ENCODE measurements at places on chromosomes 4 and X. TPM values are rescaled to one million over a fixed set of nuclear protein-coding genes. Genes with fewer than 3 reads are reported as not detected.
A peak's percentile ranks its signal among the peaks of the same experiment; 100 is the strongest.

GRCh38 chr4:39840027-39840426 is 137.7 kb downstream of the PDS5A start:
- no peak for DNase-seq

DNA sequence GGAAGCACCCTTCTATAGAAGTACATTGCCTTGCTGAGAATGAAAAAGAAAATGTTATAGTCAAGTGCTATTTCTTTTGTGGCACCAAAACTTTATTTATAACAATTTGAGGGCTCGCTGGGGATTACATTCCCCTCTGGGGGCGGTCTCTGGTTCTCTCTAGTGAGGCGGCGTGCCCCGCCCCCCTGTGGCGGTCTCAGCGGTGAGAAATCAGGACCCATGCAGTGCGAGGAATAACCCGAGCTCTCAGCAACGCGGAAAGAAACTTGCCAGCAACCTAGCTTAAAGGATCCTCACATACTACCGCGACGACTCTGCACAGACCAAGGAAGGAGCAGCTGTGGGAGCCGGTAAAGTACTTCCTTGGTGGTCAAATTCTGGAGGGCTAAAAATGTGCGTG is 83.4 kb upstream of the SHISA3 start:
- no peak for DNase-seq

- no peak for DNase-seq
Measured at GRCh38 chrX:103941201-103941975, 21.0 kb upstream of the TMSB15B start.

DNA sequence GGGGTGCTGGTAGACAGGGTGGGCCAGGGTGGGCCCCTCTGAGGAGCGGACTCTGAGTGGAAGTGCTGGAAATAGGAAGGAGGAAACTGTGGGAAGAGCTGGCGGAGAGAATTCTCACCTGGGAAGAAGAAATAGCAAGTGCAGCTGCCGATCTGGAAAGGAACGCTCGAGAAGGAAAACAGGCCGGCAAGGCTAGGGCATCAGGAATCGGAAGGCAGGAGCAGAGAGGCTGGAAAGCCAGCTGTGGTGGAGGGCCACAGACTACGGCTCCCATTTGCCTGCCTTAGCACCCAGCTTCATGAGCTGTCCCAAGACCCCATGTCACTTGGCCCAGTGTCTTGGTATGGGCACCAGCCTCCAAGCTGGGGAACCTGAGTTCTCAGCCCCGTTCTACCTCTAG is 37.3 kb downstream of the DCTD start:
- no peak for DNase-seq

GRCh38 chr4:158094413-158095134 is 78.3 kb downstream of the GASK1B start:
- no peak for DNase-seq

DNA sequence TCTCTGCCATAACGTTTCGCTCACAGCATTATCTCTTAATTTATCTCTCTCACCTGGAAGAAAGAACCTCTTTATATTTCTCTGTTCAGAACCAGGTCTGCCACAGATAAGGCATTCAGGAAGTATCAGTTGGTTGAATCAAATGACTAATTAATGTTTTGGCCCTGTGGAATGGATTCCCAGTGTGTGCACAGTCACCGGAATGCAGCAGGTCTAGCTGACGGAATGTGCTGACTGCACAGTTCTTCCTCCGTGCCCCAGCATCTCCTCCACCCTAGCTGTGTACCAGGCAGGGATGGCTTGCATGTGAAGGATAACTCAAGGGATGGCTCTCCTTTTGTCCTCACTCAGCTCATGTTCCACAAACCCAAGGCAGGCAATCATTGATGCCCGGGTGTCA is 141.8 kb upstream of the MSX1 start:
- DNase-seq = no peak

DNA sequence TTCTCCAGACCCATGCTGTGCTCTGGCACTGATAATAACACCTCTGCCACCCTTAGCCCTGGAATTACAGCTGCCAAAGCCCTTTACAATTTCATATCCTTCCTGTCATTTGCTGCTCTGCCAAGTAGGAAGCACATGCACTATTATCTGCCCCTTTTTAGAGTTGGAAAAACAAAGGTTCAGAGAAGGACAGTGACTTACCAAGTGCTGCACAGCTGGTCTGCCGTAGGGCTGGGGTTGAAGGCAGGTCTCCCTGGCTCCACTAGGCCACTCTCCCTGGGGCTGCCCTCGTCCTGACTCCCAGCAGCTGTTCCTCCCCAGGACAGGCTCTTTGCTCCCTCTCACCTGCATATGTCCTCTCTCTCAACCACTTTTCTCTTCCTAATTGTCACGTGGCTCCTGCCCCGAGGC is 73.4 kb downstream of the ANAPC4 start:
- no peak for DNase-seq

- no peak for DNase-seq
Measured at GRCh38 chr4:24513718-24514117, 70.6 kb downstream of the DHX15 start.

- no peak for DNase-seq
Measured at GRCh38 chrX:56289449-56289848, 57.3 kb downstream of the KLF8 start.

DNA sequence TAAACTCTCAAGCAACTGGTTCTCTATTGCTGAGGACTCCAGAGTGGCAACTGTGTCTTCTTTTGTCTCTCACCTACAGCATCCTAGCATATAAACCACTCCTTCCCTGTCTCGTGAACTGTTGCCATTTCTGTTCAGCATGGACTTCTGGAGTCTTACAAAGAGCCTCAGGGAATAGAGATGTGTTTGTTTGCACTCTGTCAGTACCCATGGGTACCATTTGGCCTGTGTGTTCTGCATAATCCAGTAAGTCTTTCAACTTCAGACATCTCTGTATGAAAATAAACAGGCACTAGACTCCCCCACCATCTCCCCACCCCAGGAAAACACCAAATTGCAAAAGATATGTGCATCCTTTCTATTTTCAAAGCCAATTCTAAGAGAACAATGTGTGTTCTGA is 1351.6 kb upstream of the PABPC4L start:
- no peak for DNase-seq

DNA sequence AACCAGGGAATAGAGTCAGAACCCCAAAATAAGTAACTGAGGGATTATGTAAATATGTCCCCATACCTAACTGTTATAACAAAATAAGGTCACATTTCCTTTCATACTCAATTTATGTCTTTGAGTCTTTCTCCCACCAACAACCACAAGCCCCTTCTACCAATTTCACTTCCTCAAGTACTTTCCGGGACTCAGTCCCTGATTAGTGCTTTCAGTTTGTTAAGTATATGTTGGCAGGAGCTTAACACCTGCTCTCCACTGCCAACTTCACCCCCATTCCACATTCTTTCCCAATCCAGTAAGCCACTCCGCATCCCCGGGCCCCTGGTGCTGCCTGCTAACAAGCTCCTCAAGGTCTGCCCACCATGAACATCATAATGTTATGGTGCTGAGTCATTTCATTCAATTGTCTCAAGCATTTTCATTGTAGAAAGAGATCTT is 71.3 kb upstream of the SPRY1 start:
- peak; percentile 17 for DNase-seq

SPANXB1 gene
- not detected for total RNA-seq

FAM114A1 gene
- 4.5 TPM for total RNA-seq

GNL3L gene
- total RNA-seq = 70.5 TPM

DNA sequence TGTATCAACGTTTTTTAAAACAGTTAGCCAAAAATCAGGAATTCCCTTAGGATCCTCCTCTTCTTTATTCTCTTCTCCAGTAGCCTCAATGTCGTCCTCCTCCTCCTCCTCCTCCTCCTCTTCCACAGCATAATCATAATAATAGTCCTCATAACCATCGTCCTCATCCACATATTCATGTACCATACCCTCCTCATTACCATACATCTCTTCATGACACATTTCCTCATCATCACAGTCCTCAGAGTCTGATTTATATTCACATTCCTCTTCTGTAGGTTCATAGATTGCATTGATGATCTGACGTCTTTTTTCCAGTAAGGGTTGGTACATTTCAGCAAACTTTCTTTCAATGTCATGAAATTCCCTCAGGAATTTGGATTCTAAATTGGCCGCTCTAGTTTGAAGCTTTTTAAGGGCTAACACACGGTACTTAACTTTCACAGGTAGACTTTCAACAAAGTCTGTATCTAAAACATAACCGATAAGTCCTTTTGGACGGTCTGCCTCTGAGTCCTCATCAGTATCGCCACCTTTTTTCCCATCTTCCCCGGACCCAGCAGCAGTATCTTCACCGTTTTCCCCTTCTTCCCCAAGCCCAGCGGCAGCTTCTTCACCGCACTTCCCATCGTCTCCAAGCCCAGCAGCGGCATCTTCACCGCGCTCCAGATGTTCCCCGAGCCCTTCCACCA is 771 bp downstream of the NAP1L2 start:
- DNase-seq = no peak

DNA sequence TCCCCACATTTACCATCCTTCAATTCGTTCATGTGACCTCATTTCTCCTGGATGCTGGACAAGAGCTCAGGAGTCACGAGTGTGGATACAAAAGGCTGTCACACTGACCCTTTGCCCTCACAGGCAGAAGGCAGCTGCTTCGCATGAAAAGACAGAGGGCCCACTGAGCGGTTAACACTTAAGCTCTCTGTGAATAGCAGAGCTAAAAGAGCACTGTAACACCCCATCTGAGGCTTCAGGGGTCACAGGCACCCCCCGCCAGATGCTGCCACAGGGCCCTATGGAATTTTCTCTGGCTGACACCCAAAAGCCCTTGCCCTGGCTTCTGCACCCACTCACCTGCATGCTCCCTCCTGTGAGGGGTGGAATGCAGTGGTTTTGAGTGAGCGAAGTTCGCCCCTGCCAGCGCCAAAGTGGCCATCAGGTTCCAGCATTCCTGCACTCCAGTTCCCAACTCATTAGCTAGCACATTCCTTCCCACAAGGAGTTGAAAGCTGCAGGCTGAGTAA is 360.9 kb downstream of the PPP3CA start:
- no peak for DNase-seq

GAGE12F gene
- total RNA-seq = not detected

DNA sequence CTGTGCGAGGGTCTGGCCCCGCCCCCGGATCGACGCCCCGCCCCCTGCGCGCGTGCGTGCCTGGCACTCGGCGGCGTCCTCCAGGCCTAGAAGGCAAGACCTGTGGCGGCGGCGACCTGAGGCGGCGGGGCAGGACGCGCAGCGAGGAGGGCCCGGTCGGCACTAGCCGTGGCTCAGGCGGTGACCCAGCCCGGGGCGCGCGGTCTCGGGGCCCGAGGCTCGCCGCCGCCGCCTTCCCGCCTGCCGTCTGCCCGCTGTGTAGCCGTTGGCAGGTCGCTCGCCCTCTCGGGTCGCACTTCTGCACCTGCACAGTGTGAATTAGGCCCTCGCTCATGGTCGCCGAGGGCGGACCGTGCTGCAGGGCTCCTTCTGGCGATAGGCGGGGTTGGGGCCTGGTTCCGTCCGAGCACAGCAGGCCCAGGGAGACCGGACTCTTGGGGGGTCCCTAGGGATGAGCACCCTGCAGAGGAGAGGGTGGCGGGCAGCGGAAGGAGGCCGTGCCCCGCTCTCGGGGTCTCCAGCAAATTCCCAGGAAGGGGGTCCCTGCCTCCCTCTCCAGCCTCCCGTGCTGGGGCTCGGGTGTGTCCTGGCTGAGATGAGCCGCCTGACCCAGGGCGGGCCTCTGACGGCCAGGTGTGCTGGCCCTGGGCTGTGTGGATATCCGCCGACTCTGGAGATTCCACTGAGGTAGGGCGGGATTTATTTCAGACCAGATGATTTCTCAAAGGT is 557 bp upstream of the FAM53A start:
- DNase-seq = no peak

DNA sequence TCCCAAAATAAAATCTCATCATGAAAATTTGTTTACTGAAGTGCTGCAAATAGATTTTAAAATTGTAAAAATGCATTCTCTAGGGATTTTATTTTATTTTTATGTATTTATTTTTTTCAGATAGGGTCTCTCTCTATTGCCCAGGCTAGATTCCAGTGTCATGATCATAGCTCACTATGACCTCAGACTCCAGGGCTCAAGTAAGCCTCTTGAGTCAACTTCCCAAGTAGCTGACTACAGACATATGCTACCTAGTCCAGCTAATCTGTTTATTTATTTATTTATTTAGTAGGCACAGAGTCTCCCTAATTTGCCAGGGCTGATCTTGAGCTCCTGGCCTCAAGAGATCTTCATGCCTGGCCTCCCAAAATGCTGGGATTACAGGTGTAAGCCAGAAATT is 317.7 kb upstream of the ANXA10 start:
- no peak for DNase-seq

GPM6B gene
- total RNA-seq = not detected

All from activated B cell treated with CpG ODN at 0.5 μM for 24 hours (primary cell).